Testis (tissue), 5 donors: ENCODE measurements at places on chromosomes 7 and 10. TPM values are rescaled to one million over a fixed set of nuclear protein-coding genes. Genes with fewer than 3 reads are reported as not detected.

DNA sequence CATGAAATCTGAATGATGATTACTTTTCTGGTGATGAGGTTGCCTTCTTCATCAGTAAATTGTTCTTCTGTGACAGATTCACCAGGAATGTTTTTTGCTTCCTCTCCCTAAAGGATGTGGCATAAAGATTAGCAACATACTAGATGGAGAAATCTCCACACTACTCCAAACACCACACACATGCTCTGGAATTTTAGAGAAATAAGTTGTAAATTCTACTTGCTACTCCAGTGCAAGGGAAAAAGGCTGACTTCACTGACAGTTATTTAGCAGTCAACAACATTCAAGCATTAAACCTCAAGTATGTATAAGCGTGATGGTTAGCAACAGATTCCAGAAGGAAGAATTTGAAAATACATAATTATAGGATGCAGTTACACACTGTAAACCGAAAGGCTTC, 137.9 kb upstream of the CCDC6 start:
- H3K27ac ChIP-seq, result no peak overlapping the region
- H3K27me3 ChIP-seq, result no peaks in the 10 kb centered on the region
- DNase-seq, result no peak
- H3K4me3 ChIP-seq, result no peak overlapping the region
- no peaks in the 10 kb centered on the region for H3K36me3 ChIP-seq

GRCh38 chr10:7306147-7306546, 104.7 kb downstream of the SFMBT2 start:
- H3K4me1 ChIP-seq, result no peaks in the 10 kb centered on the region
- H3K27ac ChIP-seq, result no peak overlapping the region
- no peak for DNase-seq
- H3K27me3 ChIP-seq, result no peaks in the 10 kb centered on the region
- H3K4me3 ChIP-seq, result no peak overlapping the region

DNA sequence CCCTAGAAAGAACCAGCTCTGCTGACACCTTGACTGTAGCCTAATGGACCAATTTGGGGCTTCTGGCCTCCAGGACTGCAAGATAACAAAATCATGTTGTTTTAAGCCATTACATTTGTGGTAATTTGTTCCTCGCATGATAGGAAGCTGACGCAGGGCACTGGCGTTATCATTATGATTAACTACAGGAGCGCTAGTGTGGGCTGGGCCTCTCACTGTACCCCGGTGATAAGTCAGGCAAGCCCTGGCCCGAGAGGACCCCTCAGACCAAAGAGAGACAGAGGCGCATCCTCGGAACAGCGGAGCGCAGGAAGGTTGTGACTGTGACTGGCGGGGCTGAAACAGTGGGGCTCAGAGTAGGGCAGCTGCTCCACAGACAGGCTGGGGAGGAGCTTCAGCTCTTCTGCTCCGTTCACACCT, 150.3 kb upstream of the CHST15 start:
- no peak overlapping the region for H3K27ac ChIP-seq
- no peak overlapping the region for H3K4me3 ChIP-seq

DNA sequence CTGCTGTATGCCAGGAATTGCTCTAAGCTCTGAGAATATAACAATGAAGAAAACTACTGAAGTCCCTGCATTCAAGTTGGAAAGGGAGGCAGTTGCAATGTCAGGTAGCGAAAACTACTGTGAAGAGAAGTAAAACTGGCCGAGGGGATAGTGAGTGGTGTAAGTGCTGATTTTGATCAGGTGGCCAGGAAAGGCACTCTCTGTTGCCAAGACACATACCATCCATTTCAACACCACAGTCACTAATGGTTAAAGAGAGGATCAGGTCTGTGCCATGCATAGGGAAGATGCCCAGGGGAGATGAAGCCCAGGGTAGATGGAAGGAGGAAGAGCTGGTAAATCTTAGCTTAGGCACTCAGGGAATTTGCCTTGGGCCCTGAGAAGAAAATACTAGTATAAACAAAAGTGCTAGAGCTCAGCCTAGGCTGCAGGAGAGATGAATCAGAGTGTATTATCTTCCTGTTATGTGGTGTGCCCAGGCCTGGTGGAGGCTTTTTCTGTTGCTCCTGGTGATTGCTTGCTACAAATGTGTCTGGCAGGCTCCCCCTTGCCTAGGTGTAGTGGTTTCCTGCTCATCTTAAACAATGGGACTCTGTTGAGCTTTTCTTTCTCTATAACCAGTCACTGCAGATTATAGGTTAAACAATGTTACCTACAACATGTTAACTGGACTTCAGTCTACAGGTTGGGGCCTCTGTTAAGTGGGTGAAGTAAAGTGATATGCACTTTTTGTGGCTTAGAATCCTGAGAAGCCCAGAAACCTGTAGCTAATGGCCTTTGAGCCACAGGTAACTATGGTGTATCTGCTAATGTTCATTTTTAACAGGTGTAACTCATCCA, 125.5 kb downstream of the LRRC4 start:
- no peak for DNase-seq
- no peaks in the 10 kb centered on the region for H3K27me3 ChIP-seq
- peaks cover 4% of the 10 kb centered on the region for H3K4me1 ChIP-seq

- H3K36me3 ChIP-seq, result no peaks in the 10 kb centered on the region
- no peak overlapping the region for H3K27ac ChIP-seq
- no peaks in the 10 kb centered on the region for H3K27me3 ChIP-seq
These were observed 87.6 kb upstream of the MTPN start for GRCh38 chr7:136064627-136065237.

DNA sequence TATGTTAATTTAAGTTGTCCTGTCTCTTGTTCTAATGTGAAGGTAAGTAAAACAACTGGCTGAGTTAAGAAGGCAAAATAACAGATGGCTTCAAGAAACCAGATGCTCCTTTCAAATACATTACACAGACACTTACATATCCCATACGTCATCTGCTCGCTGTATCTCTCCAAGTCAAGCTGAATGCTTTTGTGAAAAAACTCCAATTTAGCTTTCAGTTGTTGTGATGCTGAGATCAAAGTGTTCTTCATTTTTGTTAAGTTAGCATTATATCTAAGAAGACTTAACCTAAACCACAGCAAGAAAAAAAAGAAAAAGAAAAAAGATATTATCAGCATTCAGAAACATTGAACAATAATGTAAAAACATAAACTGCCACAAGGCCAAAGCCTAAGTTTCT, 18.5 kb upstream of the ERLIN1 start:
- no peak overlapping the region for H3K4me3 ChIP-seq
- H3K36me3 ChIP-seq, result no peaks in the 10 kb centered on the region
- no peaks in the 10 kb centered on the region for H3K27me3 ChIP-seq
- DNase-seq, result no peak
- no peak overlapping the region for H3K27ac ChIP-seq

- H3K27ac ChIP-seq, result no peak overlapping the region
- H3K36me3 ChIP-seq, result no peaks in the 10 kb centered on the region
- no peaks in the 10 kb centered on the region for H3K27me3 ChIP-seq
- no peak overlapping the region for H3K4me3 ChIP-seq
- peaks cover 3% of the 10 kb centered on the region for H3K4me1 ChIP-seq
- DNase-seq, result peak; percentile 53
These were observed 2.2 kb upstream of the HIP1 start for GRCh38 chr7:75740846-75741497.

- no peak overlapping the region for H3K27ac ChIP-seq
- no peaks in the 10 kb centered on the region for H3K36me3 ChIP-seq
- peaks cover 7% of the 10 kb centered on the region for H3K4me1 ChIP-seq
- H3K4me3 ChIP-seq, result no peak overlapping the region
- H3K27me3 ChIP-seq, result no peaks in the 10 kb centered on the region
These were observed 253.3 kb downstream of the PRPF18 start for GRCh38 chr10:13840036-13840435.

DNA sequence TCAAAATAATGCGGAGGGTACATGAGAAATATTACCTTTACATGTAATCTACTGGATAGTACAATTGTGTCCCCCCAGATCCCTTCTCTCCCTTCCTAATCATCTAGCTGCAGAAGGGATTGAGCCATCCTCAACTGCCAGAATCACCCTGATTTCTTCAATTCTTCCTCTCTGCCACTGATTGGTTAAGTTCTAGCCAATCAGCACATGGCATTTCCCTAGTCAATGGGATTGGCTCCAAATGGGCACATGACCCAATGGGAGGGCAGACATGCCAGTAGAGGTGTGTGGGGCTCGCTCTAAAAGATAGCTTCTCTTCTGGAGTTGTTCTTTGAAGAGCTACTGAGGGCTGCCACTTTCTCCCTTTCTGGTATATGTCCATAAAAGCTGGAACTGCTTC, 20.9 kb upstream of the UBE3C start:
- H3K27me3 ChIP-seq, result no peaks in the 10 kb centered on the region
- no peaks in the 10 kb centered on the region for H3K36me3 ChIP-seq
- no peaks in the 10 kb centered on the region for H3K4me1 ChIP-seq
- peak; percentile 25 for DNase-seq

DNA sequence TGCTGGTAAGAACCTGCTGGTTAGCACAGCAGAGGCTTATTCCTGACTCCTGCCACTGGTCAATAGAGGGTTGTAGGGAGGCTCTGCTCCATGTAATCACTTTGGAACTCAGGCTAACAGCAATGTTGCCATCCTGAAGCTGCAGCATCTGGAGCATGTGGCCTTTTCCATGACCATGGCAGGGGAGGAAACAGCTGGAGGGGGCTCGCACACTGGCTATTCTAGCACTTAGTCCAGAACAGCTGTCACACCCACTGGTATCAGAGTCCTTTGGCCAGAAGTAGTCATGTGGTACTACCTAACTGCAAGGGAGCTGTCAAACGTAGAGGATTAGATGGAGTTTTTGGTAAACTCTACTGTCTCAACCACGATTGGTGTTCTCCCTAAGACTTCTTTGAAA, 450.0 kb downstream of the RPS24 start:
- H3K36me3 ChIP-seq, result no peaks in the 10 kb centered on the region
- no peak overlapping the region for H3K27ac ChIP-seq
- H3K4me1 ChIP-seq, result no peaks in the 10 kb centered on the region
- H3K4me3 ChIP-seq, result no peak overlapping the region
- no peak for DNase-seq

GRCh38 chr10:14142606-14143250, 188.0 kb downstream of the FRMD4A start:
- no peak overlapping the region for H3K27ac ChIP-seq
- H3K27me3 ChIP-seq, result no peaks in the 10 kb centered on the region
- DNase-seq, result no peak
- no peak overlapping the region for H3K4me3 ChIP-seq

DNA sequence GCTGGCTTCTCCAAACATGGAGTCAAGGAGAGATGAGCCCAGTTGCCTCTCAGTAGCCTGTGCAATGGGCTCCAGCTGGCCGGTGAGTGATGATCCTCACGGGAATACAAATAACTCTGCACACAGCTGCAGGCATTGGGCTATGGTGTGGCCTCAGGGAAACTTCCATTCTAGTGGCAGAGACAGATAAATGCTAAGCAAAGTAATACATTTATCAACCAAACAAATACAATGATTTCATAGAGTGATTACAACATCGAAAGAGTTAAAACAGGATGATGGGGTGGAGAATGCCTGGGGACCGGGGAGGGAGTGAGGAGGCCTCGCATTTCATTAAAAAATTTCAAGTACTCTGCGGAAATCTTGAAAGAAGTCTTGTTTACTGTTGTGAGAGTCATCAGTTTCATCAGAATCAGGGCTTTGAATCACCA, 15.0 kb upstream of the AKR1B1 start:
- no peak overlapping the region for H3K27ac ChIP-seq
- no peak for DNase-seq
- no peaks in the 10 kb centered on the region for H3K4me1 ChIP-seq
- H3K27me3 ChIP-seq, result no peaks in the 10 kb centered on the region
- H3K4me3 ChIP-seq, result no peak overlapping the region

DNA sequence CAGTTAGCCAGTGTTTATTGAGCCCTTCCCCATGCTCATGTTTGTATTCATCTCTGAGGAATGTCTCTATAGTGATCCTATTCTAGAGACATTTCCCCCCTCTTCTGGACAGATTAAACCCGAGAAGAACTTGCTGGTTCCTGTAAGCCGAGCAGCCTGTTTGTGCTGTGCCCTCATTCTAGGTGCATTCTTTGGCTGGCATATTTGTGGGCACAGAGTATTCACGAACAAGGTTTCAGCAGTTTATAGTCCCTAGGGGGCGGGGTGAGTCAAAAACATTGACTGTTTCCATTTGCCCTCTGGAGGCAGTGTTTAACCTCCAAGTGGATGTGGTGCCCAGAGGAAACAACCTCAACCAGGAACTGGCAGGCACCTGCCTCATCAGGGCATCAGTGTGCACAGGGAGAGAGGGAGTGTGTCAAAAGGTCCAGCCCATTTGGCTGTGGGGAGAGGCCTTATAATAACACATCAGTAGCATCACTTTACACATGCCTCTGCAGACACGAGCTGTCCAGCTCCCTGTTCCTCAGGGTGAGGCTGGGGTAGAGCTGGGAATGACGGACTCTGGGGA, 273.3 kb upstream of the LRGUK start:
- no peak overlapping the region for H3K27ac ChIP-seq
- peak; percentile 28 for DNase-seq
- no peaks in the 10 kb centered on the region for H3K36me3 ChIP-seq
- no peaks in the 10 kb centered on the region for H3K27me3 ChIP-seq

The ANKRD1 gene
- total RNA-seq, result 0.19 TPM

DNA sequence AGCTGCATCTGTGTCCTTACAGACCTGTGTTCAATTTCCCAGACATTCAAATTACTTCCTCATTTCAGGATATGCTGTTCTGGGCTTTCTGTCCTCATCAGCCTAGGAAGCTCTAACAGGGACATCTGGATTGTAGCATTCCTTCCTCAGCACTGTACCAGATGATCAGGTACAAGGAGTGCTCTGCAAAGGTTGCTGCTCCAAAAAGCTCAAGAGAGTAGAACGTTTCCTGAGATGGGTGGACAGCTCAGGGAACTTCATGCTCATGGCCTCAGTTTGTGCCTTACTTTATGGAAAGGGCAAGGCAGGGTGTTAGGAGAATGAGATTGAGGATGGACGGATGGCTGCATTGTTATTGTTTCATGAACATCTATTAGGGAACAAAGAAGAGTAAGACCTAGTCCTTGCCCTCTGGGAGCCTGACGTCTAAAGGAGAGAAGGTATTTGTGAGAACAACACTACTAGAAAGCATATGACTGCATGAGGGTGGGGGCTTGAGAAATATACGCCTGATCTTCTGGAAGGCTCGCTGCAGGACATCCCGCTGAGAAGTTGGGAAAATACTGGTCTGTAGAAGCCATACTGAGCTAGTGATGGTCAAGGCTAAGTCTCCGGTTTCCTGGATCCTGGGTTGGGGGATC, 10.5 kb upstream of the ZNF212 start:
- no peaks in the 10 kb centered on the region for H3K27me3 ChIP-seq
- no peaks in the 10 kb centered on the region for H3K36me3 ChIP-seq
- H3K4me1 ChIP-seq, result no peaks in the 10 kb centered on the region

DNA sequence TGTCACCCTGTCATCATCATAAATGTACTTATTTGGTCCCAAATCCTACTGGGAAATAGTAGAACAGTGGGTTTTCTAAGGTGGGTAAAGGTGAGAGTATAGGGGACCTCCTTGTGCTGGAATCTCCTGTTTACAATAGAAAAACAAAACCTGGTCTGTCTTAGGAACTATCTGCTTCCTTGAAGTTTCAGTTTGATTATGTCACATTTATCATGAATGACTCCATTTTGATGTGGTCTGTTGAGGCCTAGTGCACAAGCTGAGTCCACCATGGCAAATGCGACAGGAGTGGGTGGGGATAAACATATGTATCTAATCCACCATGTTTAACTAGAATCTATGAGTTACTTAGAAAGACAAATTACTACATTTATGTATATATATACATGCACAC, 13.0 kb upstream of the REPIN1 start:
- H3K4me3 ChIP-seq, result no peak overlapping the region
- no peaks in the 10 kb centered on the region for H3K27me3 ChIP-seq
- no peaks in the 10 kb centered on the region for H3K36me3 ChIP-seq
- no peaks in the 10 kb centered on the region for H3K4me1 ChIP-seq
